AG09319 (cell line): ENCODE measurements at places on chromosomes 7 and 10.

- DNase-seq: no peak
These were observed 23.4 kb downstream of the RPP38 start for GRCh38 chr10:15120523-15120922.

GRCh38 chr7:155928583-155928982 is 116.3 kb upstream of the SHH start:
- no peak for DNase-seq

GRCh38 chr7:134669845-134670373 is 23.3 kb downstream of the BPGM start:
- DNase-seq: peak; percentile 48

DNA sequence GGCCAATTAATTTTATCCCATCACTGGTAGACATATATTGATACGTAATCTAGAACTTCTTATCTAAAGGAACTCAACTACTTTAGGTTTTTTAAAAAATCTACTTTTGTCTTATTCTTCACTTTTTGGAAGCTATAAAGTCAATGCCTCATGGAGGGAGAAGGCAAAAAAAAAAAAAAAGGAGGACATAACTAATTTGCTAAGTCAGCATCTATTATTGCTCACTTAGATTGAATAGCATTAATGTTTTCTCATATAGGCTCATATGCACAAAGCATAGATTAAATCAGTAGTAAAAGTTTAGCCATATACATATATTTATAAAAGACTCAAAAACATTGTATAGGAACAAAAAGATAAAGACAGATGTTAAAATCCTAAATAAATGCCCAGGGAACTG is 179.3 kb upstream of the DGKB start:
- DNase-seq: no peak

- DNase-seq: no peak
These were observed 51.4 kb upstream of the DLG5 start for GRCh38 chr10:77977934-77978333.

DNA sequence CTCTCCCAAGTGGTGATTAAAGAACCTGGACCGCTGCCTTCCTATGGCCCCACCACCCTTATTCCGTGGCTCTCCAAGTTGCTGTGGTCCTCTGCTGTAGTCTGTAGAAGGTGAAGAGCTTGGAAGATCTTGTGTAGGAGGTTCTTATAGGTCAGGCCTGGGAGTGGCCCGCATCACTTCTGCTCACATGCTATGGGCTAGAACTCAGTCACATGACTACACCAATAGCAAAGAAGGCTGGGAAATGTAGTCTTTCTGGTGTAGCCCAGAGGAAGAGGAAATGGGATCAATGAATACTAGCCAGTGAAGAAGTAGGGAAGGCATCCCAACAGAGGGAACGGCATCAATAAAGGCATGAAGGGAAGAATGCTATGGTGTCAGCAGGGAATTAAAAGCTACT is 41.3 kb upstream of the AOAH start:
- no peak for DNase-seq

- DNase-seq: no peak
These were observed 381.4 kb downstream of the RPS24 start for GRCh38 chr10:78415111-78415510.

DNA sequence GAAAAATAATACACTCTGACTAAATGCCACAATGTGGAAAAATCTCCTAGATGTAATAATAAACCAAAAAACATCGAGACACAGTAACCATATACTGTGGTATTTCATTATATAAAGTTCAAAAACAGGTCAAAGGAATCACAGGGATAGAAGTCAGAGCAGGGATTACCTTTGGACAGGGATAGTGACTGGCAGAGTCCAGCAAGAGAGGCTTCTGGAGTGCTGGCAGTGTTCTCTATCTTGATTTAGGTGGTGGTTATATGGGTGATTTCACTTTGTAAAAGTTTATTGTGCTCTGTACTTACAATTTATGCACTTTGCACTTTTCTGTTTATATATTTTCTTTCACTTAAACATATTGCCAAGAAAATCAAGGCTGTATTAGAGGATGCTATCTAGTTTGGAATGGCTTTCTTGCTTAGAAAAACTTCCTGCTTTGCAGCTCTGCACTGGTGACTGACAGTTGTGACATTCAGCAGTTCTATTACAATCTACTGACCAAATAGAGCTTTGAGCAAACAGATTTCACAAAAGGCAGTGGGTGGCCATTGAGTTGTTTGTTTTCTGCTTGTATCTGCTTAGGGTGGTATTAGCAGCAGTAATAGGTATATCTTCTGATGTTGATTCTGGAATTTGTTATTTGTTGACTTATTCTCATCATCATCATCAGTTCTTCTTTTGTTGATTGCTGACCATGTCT is 263.6 kb upstream of the LRGUK start:
- DNase-seq: no peak

DNA sequence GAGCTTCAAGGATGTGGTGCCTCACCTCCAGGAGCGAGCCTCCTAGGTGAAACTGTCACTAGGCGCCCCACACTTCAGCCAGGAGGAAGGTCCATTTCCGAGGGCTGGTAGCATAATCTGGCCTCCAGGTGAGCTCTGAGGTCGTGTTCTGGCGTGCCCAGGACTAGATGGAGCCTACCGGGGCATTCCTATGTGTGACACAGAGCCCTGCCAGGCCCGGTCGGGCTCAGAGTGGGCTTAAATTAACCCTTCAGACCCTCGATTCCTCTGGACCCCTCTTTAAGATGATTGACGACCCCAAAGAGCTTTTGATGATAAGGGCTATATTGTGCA is 233.1 kb downstream of the EBF3 start:
- no peak for DNase-seq

DNA sequence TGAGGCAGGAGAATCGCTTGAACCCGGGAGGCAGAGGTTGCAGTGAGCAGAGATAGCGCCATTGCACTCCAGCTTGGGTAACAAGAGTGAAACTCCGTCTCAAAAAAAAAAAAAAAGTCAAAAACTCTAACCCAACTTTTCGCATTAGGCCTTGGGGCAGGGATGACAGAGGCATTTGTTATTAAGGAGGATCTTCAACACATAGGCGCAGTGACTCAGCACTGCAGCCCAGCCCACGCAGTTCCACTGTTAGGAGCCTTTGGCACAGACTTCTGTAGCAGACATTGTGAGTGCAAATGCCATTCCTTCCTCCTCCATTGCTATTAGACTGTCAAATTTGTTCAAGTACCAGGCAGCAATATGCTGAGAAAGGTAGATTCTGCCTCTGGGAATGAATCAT is 43.1 kb upstream of the KLHL7 start:
- no peak for DNase-seq

DNA sequence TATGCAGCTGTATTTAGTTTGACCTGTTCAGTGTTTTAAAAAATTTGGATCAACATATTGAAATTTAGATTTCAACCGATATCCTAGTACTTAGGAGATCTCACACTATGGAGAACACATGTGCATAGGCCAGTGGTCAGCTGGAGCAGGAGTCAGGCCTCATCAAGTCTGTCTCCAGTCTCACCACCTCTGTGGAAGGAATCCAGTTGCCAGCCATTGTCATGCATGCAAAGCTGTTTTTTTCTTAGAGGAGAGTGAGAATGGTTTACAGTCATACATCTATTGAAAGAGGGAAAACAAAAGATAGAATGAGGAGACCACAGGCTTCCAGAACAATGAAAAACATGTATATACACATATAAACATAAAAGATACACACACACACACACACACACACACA is 7.6 kb upstream of the CLEC5A start:
- no peak for DNase-seq

- no peak for DNase-seq
These were observed 53.7 kb downstream of the HACD1 start for GRCh38 chr10:17563452-17563851.

GRCh38 chr10:98446661-98447221 is at the start of gene HPS1:
Gene HPS1 (minus strand): TSS chr10:98446935. CDS start chr10:98443240, 3,695 bp downstream.
- DNase-seq: peak; percentile 39

- no peak for DNase-seq
These were observed 35.6 kb downstream of the C10orf90 start for GRCh38 chr10:126634911-126635310.

DNA sequence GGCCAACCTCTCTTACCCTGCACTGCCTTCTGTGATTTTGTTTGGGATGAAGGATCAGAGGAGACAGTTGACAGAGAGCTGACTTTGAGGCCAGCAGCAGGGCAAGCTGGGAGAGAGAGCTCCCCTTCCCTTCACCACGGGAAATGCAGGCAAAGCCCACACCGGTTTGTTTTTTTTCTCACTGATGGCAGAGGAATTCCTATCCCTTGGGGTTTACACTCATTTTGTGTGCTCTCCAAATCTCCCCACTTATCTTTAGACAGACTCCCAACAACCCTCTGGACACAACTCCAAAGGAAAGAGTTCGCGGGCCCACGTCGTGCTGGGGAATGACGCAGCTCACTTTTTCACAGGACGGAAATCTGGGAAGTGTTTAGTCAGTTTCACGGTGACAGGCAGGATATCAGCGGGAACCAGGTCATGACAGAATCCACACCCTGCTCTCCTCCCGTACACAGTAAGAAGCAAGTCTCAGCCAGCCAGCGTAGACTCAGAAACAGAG is 68.3 kb upstream of the FAM171A1 start:
- no peak for DNase-seq

DNA sequence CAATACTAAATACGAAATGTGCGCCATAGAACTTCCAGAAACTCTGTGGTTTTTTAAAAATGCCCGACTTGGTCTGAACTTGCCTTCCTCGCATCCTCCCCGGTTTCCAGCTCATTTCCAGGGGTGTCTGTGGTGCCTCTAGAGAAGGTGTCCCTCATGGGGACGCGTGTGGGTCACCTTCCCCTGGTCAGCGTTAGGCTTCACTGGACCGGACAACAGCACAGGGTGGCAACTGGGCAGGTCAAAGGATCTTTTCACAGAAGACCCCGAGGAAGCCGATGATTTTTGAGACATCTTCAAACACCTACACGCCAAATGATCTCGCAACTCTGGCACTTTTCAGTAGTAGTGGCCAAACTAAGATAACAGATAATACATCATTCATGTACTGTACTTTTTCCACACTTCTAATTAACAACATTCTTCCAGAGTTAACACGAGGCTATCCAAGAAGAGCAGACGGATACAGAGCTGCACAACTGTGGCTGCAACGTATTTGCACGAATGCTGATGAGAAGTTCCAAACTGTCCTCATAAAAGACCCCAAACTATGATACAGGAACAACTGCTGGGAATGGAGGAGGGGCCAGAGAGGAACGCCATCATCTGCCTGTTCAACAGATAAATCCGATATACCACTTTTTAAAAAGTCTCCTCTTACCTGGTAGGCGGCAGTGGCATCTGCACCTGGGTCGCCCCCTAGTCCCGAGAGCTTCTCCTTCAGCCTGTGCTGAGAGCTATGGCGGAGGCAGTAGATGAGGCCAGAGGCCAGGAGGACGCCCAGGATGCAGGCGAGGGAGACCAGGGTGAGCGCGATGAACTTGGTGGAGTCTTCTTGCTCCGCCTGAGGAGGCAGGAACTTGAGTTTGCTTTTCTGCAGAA is 345.5 kb downstream of the DNAJB6 start:
- DNase-seq: no peak

- no peak for DNase-seq
These were observed 52.5 kb downstream of the SLC25A13 start for GRCh38 chr7:96269246-96269994.

DNA sequence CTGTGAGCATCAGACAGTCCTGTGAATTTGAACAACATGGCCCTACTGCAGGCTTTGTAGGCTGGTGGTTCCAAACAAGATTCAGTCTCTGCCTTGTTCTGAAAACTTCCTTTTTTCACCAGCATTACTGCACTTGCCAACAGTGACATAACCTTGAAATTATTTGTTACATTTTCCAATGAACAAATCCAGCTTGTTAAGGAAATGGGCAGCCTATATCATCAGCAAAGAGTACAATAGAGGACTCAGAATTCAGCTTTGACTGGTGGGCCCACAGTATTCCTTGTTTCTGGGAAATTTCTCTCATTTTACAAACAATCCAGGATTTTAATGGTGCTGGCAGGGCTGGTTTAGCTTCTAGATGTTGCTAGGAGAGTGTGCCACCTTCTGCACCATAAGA is 703.7 kb upstream of the FZD8 start:
- no peak for DNase-seq

- DNase-seq: no peak
These were observed 544.2 kb upstream of the GALNT17 start for GRCh38 chr7:70587739-70588138.

GRCh38 chr10:91805110-91805838 is 7.0 kb downstream of the TNKS2 start:
- no peak for DNase-seq
